ENCODE measurements at places on chromosomes 4 and X. TPM values are rescaled to one million over a fixed set of nuclear protein-coding genes. Genes with fewer than 3 reads are reported as not detected.

- no peak for DNase-seq
- no peak overlapping the region for H3K27ac ChIP-seq
- H3K36me3 ChIP-seq = no peaks in the 10 kb centered on the region
- H3K27me3 ChIP-seq = no peaks in the 10 kb centered on the region
- no peaks in the 10 kb centered on the region for H3K4me1 ChIP-seq
- H3K4me3 ChIP-seq = no peak overlapping the region
These were observed 48.2 kb downstream of the RBM47 start for GRCh38 chr4:40581254-40582140.

DNA sequence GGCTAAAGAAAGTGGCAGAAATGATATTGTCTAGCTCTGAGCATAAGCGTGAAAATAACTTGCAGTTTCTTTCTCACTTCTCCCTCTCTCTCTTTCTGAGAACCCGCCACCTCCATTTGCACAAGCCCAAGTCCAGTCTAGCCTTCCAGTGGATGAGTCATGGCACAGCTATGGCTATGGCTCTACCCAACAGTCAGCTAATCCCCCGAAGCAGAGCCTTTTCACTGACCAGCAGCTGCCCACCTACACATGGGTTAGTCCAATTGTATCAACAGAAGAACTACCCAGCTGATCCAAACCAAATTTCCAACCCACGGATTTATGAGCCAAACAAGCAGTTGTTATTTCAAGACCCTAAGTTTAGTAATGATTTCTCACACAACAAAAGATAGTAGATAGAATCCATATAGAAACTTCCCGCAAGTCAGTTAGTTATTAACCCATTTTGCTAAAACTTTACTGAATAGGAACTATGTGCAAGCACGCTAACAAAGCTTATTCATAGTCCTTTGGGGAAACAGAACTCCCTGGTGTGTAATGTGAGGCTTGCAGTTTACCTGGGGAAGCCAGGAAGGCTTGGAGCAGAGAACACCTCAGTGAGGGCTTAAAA, 282.3 kb downstream of the INPP4B start:
- no peaks in the 10 kb centered on the region for H3K27me3 ChIP-seq
- no peaks in the 10 kb centered on the region for H3K4me1 ChIP-seq
- DNase-seq = no peak
- no peak overlapping the region for H3K4me3 ChIP-seq
- no peaks in the 10 kb centered on the region for H3K36me3 ChIP-seq

GRCh38 chr4:36638273-36638811, 356.9 kb downstream of the DTHD1 start:
- no peaks in the 10 kb centered on the region for H3K27me3 ChIP-seq
- no peak for DNase-seq
- no peak overlapping the region for H3K27ac ChIP-seq

DNA sequence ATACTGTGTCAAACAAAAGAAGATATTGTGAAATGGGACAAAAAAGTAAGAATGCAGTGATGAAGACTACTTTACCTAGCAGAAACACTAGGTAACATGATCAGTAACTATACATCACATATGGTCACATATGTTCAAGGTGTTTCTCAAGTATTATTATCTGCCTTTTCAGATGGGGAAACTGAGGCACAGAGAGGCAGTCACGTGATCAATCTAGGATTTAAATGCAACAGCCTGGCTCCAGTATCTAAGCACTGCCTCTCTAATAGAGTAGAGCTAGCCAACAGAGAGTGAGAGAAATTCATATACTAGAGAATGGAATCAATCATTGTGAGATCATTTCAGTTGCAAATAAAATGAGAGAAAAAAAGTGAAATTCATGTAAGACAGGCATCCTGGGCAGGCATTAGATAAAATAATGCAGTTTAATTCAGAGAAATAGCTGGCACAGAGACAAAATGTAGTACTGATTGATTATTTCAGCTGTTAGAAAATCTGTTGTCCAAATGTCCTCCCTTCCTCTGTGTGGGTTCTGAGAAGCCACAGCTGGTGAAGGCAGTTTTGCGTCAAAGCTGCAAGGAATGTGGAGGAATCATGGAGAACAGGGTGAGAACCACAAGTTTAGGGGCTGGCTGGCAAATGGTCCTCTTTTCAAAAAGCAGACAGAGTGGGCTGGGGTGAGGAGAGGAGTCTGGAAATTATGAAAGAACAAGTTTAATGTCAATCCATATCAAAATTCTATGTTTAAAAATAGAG, 26.0 kb downstream of the SMIM43 start:
- H3K27me3 ChIP-seq = no peaks in the 10 kb centered on the region
- H3K4me3 ChIP-seq = no peak overlapping the region
- DNase-seq = no peak
- no peak overlapping the region for H3K27ac ChIP-seq

SPANXN3 gene
- total RNA-seq = not detected

GRCh38 chr4:119111296-119111695, 24.3 kb upstream of the MYOZ2 start:
- H3K36me3 ChIP-seq = no peaks in the 10 kb centered on the region
- no peak overlapping the region for H3K4me3 ChIP-seq

SUPT20HL2 gene
- not detected for total RNA-seq

- DNase-seq = no peak
- H3K36me3 ChIP-seq = no peaks in the 10 kb centered on the region
- no peaks in the 10 kb centered on the region for H3K27me3 ChIP-seq
- no peak overlapping the region for H3K4me3 ChIP-seq
- H3K4me1 ChIP-seq = no peaks in the 10 kb centered on the region
These were observed 34.9 kb upstream of the PPP2R2C start for GRCh38 chr4:6507345-6507744.

DNA sequence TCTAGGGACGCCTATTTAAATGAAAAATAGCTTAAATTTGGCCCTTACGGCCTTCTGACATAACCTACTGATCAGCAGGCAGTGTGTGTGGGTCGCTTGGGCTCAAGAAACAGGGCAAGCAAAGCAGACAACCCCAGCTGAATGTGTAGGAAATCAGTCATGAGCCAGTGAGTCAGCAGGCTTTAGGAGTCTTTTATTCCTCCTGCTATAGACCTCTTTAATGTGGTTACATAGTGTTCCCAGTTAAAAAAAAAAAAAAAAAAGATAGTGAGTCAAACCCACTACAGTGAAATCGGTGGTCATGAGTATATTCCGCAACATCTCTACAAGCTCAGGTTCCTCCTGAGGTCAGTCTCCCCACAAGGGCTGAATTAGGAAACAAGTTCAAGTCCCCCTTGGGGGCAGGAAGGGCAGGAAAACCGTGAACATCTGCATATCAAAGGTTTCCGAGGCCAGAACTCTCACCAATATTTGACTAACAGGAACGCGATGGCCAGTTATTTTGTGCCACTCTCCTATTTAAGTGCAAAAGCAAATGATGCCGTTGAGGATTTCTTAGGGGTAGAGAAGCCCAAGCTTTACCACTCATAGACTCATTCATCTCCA, 32.7 kb downstream of the ACSL1 start:
- no peaks in the 10 kb centered on the region for H3K36me3 ChIP-seq
- DNase-seq = no peak
- H3K4me3 ChIP-seq = no peak overlapping the region
- H3K27me3 ChIP-seq = no peaks in the 10 kb centered on the region
- H3K4me1 ChIP-seq = peaks cover 6% of the 10 kb centered on the region

GRCh38 chr4:37464373-37465128, 220.0 kb downstream of the NWD2 start:
- no peak overlapping the region for H3K4me3 ChIP-seq
- no peaks in the 10 kb centered on the region for H3K27me3 ChIP-seq
- DNase-seq = no peak
- H3K4me1 ChIP-seq = no peaks in the 10 kb centered on the region
- H3K27ac ChIP-seq = no peak overlapping the region

- H3K4me1 ChIP-seq = no peaks in the 10 kb centered on the region
- H3K4me3 ChIP-seq = no peak overlapping the region
- H3K36me3 ChIP-seq = no peaks in the 10 kb centered on the region
- no peaks in the 10 kb centered on the region for H3K27me3 ChIP-seq
These were observed 1367.7 kb upstream of the AGA start for GRCh38 chr4:178809921-178810320.

Measured in tibial nerve (tissue), 4 donors.